ENCODE measurements at places on chromosomes 13 and 19.

DNA sequence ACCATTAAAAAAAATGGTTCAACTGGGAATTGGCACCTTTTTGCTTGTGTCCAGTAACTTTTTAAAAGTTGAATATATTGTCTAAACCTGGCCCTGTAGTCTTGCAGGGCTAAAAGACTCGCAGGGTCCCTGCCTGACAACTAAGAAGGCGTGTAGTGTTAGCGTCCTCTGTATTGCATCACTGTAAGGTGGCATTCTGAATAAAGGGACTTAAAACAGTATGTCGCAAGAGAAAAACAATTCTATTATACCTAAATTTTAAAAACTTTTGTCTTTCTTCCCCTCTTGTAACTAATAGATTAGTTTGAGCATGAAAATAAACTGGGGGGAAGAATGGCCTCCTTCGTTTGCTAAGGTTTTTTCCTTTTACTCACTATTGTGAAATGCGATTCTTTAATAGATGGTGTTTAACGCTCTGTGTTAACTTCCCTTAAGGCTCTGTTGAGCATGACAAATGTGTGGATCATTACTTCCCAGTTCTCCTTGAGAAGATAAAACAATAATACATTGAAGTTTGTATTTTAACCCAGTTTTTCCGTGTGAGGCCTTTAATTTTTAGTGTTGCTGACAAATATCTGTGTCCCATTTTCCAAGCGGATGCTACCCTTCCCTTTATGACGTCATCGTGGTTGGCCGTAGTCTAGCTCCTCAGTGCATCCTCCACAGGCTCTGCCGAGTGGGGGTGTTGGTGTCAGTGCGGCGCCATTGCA is 134.6 kb downstream of the KATNAL1 start:
- peak; percentile 32 for DNase-seq

DNA sequence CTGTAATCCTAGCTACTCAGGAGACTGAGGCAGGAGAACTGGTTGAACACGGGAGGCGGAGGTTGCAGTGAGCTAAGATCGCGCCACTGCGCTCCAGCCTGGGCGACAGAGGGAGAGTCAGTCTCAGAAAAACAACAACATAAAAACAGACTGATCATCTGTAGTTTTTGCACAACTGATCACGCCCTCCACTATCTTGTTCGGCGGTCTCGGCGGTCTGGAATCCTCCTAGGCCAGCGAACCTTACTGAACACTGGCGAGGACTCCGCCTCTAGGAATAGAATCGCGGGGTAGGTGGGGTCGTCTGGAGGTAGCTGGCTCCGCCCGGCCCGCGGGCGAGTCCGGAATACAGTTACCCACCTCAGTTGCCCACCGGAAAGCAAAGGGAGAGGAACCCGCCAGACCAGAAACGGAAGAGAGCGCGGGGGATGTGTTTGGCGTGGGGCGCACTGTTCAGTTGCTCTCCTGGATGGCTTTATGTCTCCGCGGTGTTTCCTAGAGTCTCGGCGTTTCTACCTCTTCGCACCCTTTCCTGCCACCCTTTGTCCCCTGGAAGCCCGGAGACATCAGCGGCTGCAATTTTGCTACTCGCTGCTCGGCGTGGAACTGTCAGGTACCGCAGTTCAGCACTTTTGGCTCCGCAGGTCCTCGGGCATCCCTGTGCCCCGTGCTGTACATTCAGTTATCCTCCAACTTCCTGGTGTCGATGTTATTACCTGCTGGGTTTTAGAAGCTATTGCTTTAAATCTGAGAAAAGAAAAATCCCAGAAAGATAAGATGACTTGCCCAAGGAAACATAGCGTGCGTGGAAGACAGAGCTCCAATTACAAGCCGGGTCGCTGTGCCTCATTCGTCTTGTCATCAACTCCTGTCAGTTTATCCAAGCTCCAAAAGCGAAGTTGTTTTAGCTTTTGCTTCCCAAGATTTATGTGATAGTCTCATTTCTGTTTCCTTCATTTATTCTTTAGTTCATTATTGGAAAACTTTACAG is 24.9 kb upstream of the HNRNPA1L2 start:
- peak; percentile 62 for DNase-seq

- no peak for DNase-seq
Measured at GRCh38 chr13:41720839-41721561, 239.9 kb downstream of the VWA8 start.

- DNase-seq, result peak; percentile 68
Measured at GRCh38 chr19:35403116-35403760, 32.4 kb downstream of the GPR42 start.

- DNase-seq, result no peak
Measured at GRCh38 chr19:52584736-52585440, 14.8 kb downstream of the ZNF701 start.

- DNase-seq, result peak; percentile 46
Measured at GRCh38 chr19:49151267-49152118, 3.7 kb downstream of the HRC start.

- peak; percentile 85 for DNase-seq
Measured at GRCh38 chr13:24905242-24905641, 141.3 kb downstream of the RNF17 start.

GRCh38 chr19:34222386-34222785 is 32.0 kb upstream of the GARRE1 start:
- DNase-seq, result no peak

DNA sequence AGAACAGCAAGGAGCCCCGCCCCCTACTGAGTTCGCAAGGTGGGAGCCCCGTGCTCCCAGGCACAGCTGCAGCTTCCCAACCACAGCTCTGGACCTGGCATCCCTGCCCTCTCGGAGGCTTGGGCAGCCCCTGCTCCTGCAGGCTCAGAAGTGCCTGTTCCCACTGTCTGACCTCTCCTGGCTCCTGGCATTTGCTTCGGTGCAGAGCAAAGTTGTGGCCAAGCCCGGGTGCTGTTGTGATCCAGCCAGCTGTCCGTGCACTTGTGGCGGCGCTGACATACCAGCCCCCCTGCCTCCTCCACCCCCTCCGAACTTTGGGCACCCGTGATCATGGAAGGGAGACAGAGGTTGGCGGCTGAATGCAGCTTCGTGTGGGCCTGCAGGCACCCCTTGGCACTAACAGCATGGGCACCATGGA is 1386.8 kb downstream of the PCDH9 start:
- DNase-seq, result no peak

DNA sequence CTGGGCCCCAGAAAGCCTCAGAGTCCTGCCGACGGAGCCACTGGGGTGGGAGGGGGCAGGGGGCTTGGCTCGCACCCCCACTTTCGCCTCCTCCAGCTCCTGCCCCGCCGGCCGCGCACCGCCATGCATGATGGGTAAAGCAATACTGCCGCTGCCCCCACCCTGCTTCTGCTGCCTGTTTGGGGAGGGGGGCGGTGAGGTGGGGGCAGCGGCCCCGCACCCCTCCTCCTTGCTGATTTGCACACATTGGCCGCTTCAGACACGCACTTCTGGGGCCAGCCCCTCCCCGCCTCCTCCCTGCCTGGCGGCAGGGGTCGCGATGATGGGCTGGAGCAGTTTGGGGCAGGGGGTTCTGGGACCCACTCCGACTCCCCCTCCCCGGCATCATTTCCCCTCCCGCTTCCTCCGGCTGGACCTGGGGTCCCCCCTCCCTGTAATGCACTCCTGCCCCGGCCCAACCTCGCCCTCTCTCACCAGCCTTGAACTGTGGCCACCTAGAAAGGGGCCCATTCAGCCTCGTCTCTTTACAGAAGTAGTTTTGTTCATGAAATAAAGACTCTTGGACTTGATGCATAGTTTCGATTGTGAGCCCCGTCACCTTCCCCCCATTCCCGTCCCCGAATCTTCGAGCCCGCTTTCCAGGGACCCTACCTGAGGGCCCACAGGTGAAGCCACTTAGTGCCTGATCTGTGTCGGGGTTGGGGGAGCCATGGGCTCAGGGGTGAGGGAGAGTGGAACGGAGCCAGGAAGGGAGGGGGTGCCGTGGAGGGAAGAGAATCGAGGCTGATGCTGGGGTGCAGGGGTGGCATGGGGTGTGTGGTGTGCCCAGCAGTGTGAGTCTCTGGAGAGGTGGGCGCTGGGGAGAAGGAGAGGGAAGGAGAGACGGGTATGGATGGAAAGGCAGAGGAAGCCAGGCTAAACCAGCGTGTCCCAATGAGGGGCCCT is 1.4 kb upstream of the HPN start:
- DNase-seq, result no peak

GRCh38 chr13:28204690-28205443 is 66.5 kb downstream of the PAN3 start:
- DNase-seq, result no peak

- DNase-seq, result no peak
Measured at GRCh38 chr13:83975655-83976165, 93.4 kb upstream of the SLITRK1 start.

DNA sequence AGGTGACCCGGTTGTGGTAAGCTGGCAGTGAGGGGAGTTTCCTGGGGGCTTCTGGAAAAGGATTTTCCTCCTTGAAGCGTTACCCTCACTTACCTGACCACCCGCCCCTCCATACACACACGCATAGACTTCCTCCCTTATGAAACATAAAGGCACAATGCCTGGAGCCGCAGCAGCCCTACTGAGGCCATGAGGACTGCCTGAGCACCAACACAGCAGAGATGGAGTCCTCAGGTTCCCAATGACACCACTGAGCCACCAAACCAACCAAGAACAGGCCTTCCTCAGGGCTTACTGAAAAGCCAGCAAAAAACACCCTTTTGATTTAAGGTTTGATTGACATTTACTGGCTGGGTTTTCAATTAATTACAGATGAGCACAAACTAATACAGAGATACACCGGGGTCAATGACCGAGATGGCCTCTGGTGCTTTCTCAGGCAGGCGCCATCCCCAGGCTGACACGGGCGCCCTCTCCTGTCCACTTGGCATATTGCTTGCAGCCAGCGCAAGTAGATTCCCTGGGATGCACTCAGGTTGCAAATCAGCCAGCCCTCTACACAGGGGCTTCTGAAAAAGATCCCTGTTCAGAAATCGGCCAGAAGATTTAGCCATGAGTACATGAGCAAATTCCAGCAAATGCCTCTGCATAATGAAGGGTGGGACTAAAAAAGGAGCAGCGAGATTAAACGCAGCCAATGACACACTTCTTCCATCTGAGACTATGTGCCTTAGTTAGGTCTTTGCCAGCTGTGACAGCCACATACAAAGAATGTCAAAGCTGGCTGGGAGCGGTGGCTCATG is 14.8 kb downstream of the OPA3 start:
- DNase-seq, result peak; percentile 59

DNA sequence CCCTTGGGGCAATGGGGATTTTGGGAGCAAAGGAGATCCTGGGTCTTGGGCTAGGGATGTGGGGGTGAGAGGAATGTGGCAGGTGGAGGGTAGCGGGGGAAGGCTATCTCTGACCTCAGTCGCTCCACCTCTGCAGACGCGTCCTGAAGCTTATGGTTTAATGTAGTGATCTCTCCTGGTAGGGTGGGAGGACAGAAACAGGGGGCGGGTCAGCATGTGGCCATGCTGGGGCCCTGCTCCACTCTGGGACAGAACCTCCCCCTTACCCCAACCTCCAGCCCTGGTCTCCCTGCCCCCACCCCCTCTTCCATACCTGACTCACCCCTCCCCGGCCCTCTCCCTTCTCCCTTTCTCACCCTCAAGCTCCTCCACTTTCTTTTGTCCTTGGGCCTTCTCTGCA is 1.4 kb downstream of the BST2 start:
- DNase-seq, result no peak

- DNase-seq, result no peak
Measured at GRCh38 chr19:4519521-4520277, 1.4 kb upstream of the PLIN4 start.

- no peak for DNase-seq
Measured at GRCh38 chr13:35210261-35210660, 266.2 kb downstream of the MAB21L1 start.

Data from suppressor macrophage treated with lipopolysaccharide for 1 hour (primary cell).